Esophagus muscularis mucosa (tissue), 4 donors: ENCODE measurements at places on chromosomes 6 and 20. TPM values are rescaled to one million over a fixed set of nuclear protein-coding genes. Genes with fewer than 3 reads are reported as not detected.

IYD gene
- total RNA-seq, result not detected

DNA sequence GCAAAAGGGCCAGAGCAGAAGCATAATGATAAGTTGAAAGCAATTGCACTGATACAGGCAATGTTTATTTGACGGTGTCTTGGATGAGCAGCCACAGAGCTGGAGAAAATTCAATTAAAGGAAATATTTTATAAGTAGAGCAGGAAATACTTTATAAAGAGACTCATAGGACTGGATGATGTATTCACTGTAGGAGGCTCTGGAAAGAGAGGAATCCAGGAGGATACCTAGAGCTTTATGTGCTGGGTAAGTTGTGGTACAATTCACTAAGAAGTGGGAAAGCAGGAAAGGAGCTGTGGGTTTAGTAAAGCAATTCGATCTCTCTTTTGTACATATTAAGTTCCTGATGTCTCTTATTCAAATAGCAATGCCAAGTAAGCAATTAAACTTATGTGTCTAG, 86.3 kb downstream of the C6orf118 start:
- DNase-seq, result no peak

DNA sequence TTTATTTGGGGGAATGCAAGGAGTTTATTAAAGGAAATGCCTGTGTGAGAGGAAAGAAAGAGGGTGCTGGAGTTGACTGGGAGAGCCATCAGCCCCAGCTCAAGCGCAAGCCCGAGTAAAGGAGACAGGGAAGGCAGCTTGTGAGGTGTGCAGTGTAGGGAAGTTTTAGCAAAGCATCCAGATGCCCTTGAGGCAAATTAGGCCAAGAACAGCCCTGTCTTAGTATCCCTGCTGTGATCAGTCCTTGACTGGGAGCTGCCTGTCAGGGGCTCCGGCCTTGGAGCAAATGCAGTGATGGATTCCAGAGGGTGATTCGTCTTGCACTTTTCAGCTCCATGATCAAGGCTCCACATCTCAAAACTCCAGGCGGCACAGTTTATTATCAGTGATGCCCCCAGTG, 561.7 kb downstream of the KIF16B start:
- DNase-seq, result no peak

GRCh38 chr20:58001381-58001780, 227.1 kb downstream of the ANKRD60 start:
- no peak for DNase-seq

DNA sequence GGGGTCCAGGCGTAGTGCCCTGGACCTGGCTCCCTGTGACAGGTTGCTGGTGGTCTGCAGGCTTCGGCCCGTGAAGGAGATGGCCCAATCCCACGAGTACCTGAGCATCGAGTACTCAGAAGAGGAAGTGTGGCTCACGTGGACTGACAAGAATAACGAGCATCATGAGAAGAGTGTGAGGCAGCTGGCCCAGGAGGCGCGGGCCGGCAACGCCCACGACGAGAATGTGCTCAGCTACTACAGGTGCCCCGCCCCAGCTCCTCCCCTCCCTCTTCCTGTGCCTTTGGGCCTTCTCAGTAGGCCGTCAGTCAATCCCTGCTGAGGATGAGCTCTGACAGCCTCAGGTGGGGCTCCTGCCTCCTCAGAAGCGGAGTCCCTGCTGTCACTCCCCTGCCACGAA, 42.6 kb downstream of the UQCC2 start:
- no peak for DNase-seq

DNA sequence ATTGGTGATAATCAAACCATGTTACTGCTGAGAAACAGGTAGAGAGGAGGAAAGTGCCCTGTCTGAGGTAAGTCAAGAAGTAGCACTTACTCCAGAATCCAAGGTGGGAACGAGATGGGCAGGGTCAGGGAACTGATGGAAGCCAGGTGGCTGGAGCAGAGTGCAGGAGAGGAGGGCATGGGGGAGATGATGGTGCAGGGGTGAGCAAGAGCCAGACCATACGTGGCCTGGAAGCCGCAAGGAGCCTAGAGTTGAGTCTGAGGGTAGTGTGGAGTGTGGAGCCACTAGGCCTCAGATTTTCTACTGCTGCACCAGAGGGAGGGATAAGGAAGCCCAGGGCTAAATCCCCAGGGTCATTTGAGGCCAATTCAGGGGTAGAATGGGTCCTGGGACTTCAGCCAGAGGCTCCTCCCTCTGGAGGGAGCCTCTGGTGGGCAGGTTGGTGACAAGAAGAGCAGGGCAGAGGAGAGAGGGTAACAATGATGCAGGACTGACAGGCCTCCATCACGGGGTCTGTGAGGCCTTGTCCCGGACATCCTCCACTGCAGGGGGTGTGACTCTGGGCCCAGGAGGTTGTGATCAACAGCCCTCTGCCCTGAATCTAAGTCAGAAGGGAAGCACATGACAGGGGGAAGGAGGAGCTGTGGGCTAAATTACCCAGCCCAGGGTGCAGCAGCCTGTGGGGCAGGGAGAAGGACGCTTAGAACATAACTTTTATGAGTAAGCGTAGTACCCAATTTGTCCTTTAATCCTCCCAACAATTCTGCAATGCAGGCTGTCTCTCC, 28.7 kb downstream of the COX4I2 start:
- no peak for DNase-seq

SLC22A3 gene
- 16.8 TPM for total RNA-seq

GRCh38 chr6:49646130-49646824, 9.6 kb upstream of the RHAG start:
- DNase-seq, result no peak

DNA sequence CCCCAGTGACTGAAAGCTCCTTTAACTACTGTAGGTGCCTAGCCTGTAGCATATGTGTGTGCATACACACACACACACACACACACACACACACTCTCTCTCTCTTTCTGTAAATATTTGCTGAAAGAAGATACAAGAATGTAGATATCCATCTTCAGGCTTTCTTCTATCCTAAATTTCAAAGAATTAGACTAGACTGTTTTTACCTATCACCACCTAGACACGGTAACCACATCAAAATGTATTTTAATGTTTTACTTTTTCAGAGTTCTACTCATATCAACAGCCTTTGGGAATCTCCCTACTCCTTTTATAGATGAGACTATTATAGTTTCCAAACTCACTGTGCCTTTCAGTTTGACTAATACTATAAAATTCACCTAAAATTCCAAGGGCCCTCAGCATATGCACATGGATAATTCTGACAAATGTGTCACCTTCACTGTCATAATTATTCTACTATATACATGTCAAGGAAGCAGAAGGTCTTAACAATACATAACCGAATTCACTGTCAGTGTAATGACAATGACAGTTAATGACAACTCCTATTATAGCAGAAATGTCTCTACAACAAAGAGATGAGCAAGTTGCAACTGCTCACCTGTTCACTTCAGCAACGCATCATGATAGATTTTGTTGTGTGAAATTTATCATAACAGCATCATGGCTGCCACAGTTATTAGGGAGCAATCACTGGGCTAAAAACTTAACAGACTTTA, 236.5 kb downstream of the GMPR start:
- no peak for DNase-seq

DNA sequence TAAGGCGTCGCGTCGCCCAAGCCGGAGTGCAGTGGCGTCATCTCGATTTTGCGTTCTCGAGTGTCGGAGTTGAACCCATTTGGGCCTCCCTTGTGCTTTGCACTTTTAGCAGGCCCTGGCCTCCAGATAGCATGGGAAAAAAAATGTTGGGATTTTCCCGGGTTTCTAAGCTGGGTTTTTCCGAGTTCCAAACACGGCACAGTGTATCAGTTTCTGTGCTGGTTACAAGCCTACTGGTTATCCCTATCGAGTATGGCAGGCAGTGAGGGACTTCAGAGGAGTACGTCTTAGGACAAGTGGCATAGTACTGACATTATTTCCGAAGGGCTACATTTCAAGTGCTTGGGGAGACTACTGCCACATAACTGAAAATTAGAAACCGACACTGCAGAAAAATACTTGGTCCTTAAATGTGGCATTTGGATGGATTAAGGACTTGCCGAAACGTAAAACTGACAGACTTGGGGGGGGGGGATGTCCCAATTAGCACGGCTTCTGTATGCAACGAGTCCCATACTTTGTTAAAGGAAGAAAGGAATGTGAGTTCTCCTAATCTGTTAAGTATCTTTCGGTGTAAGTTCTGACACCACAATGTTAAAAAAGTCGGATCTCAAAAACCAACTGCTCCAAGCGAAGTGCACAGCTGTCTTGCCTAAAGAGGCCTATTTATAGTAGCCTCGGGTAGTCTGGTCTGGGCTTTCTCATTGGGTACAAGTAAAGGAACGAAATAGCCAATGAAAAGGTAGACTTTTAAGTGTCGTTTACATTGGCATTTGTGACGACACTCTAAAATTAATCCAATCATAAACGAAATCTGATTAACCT, 70.2 kb downstream of the HFE start:
- peak; percentile 96 for DNase-seq

DNA sequence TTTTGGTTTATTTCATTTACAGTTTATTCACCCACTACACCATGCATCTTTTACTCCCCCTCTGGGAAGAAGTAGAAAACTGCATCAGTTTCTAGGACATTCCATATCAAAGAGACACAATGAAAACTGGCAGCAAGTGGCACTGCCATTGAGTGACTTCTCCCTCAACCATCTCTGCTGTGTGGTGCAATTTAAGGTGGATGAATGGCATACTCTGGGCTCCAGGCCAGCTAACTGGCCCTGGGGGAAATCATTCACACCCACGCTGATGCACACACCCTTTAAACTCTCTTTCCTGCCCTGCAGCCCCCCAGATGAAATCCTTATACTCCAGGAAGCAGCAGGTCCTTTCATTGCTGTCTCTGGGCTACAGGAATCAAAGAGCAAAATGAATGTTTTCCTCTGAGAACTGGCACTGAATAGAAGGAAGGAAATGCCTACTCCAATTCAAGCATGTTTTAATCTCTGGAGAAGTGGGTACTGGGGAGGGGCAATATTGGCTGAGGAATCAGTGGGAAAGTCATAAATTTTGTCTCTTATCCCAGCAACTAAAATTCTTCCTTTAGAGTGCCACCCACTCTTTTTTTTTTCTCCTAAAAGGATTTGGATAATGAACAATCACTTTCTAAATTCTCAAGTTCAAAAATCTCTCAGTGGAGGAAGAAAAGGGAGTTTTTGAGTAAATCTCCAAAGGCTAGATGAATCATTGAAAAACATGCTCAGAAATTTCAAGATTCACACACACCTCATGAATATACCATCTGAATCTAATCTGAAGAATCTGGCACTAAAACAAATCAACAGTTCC, 16.9 kb upstream of the RFPL4B start:
- no peak for DNase-seq

- no peak for DNase-seq
These were observed 31.4 kb upstream of the FUCA2 start for GRCh38 chr6:143542888-143543287.

- no peak for DNase-seq
These were observed 556 bp upstream of the SCAF8 start for GRCh38 chr6:154732538-154733182.

GLP1R gene
- not detected for total RNA-seq

DNA sequence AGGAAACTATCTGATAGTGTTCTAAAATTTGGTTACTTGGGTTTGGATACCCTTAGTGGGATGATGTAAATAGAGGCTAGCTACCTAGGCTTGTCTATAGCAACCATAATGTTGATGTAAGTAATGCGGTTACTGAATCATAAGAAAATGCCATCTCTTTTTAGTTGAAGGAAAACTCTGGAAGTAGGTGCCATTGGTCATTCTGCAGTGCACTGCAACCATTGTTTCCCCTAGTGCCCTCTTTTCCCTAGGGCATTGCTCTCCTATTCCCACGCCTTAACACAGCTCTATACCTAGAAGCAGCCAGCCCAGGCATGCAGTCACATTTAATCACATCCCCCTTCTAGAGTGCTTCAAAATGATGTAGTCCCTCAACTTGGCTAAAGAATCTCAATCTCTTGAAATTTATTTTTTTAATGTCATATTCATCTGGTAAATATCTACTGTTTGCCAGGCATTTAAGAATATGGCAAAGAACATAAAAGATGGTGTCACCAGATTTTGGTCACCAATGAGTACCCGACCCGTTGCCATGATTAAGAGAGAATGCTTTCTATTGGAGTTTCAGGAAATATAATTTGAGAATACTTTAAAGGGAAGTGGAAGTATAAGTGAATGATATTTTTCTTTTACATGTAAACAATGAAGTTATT, 10.4 kb downstream of the LOC128125822 start:
- DNase-seq, result no peak

DNA sequence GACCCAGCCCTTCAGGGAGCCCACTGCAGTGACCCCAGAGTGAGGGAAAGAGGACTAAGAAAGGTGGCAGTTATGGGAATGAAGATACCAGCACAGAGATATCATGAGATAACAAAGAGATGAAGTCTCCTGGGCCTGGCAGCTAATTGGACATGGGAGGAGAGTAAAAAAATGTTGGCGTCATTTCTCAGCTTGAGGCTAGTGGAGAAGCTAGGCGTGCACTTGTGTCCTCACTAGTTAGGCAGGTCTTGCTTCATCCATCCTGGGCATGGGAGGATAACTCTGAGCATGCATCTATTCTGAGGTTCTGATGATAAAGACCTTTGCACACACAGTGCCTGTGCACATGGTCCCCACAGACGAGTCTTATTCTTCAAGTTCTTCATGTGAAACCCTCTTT, 4.1 kb upstream of the GFOD1 start:
- no peak for DNase-seq

- no peak for DNase-seq
These were observed 22.6 kb downstream of the GHRH start for GRCh38 chr20:37238935-37239451.

KHDC1 gene
- 1.3 TPM for total RNA-seq

DNA sequence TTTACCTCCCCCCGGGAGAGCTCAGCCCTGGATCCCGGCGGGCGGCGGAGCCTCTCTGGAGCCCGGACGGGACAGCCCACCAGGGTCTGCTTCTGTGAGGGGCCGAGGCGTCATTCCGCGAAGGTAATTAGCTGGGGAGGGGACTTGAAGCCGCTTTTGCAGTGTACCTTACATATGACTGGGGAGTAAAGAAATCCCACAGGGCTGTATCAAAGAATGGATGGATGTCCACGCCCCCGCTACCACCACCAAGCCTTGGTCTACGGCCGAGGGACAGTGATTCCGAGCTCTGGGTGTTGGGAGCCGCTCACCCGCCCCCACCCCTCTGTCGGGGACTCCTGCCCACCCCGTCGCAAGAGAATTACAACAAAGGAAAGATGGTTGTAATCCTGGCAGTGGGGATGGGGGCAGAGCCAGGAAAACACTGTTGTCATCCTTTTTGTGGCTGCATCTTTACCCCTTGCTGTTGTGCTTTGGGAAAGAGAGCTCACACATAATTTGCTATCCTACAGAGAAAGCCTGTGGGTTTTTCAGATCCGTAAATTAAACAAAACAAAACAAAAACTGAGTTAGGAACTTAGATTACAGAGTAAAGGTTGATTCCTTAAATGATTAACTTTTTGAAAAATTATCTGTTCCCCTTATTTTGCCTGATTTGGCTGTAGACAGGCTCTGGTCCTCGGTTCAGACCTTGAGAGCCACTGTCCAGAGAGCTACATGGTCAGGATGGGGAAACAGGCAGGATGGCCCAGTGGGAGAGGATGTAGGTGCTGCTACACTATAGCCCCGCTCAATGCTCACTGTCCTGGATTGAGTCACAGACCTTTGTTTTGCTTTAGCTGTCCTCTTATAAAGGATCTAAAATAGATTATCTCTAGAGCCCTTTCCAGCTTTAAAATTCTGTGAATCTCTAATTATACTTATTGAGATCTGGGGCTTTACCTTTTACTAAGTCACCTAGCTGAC, 997 bp upstream of the FBXO30 start:
- no peak for DNase-seq

GRCh38 chr20:49785149-49785851, 27.3 kb upstream of the SLC9A8 start:
- DNase-seq, result no peak

HLA-A gene
- total RNA-seq, result 243 TPM
